Stimulated activated CD8-positive, alpha-beta memory T cell treated with anti-CD3 and anti-CD28 coated beads, Interleukin-7, amount 100 ng/mL, for 1 hour (primary cell): ENCODE measurements at places on chromosomes 12 and 14.

- DNase-seq = no peak
Observed at GRCh38 chr12:94873734-94874517, 129.6 kb downstream of the NDUFA12 start.

DNA sequence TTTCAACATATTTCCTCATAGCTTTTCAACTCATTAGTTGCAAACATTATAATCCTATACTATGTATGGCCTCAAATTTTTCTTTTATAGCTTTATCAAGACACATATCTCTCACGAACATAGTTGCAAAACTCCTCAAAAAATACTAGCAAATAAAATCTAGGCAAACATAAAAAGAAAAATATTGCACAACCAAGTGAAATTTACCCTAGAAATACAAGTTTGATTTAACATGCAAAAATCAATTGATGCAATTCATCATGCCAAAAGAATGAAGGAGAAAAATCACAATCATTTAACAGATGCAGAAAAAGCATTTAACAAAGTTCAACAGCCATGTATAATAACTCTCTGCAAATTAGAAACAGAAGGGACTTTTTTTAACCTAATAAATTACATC is 33.3 kb upstream of the KCNH5 start:
- DNase-seq = no peak

- no peak for DNase-seq
Observed at GRCh38 chr12:53728206-53728605, 954 bp upstream of the CALCOCO1 start.

- no peak for DNase-seq
Observed at GRCh38 chr14:105206873-105207272, 25.8 kb upstream of the NUDT14 start.

GRCh38 chr14:69473946-69474345 is 10.6 kb upstream of the PLEKHD1 start:
- DNase-seq = no peak

DNA sequence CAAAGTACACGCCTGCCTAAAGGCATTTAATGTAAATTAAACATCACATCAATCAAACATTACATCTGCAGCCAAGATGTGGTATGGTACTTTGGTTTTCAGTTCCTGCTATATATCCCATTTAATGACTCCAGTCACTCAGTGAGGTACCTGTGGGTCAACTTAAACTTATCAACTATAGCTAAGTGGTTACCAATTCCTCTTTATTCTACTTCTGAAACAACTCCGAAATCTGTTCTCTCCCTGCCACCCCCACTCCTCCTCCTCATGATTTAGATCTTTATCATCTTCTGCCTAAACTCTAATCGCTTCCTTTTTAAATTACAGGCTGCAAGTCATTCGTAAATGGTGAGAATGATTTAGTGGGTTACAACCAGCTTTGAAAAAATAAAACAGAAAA is 57.9 kb downstream of the BCL2L14 start:
- DNase-seq = no peak

DNA sequence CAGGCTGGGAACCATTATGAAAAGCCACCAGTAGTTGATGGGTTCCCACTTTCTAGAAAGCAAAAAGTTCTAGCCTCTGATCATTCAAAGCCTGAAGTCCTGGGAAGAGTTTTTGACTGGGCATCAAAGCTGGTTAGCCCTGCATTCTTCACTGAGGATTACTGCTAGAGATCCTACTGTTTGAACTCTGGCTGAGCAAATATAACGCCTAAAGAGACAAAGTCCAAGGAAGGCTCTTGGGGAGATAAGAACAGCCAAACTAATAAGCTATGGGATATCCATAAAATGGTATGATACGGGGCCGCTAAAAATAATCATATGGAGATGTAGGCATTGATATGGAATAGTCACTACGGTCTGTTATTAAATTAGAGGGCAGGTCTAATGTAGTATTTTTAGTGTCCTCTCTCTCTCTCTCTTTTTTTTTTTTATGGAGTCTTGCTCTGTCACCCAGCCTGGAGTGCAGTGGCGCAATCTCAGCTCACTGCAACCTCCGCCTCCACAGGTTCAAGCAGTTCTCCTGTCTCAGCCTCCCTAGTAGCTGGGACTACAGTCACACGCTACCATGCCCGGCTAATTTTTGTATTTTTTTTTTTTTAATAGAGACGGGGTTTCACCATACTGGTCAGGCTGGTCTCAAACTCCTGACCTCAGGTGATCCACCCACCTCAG is 35.5 kb downstream of the PLXNC1 start:
- no peak for DNase-seq

DNA sequence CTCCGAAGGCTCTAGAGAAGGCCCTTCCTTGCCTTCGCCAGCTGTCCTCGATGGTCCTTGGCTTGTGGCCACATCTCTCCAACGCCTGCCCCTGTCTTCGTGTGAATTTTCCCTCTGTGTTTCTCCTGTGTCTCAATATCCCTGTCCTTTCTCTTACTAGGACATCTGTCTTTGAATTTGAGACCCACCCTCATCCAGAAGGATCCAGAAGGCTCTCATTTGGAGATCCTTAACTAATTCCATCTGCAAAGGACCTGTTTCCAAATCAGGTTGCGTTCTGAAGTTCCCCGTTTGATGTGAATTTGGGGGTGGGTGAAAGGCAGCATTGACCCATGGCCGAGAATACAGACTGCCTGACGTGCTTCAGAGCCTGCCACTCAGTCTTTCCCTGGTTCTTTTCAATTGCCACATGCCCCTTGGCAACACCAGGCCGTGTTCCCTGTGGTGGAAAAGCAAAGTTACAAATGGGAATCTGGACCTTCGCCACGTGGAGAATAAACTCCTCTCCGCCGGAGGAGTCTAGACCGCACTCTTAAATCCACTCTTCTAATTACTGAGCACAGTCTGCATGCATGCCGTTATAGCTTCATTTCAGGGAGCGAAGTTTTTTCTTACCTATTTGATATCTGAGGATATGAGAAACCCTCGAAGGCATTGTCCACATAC is 158.8 kb downstream of the TMEM132C start:
- no peak for DNase-seq

DNA sequence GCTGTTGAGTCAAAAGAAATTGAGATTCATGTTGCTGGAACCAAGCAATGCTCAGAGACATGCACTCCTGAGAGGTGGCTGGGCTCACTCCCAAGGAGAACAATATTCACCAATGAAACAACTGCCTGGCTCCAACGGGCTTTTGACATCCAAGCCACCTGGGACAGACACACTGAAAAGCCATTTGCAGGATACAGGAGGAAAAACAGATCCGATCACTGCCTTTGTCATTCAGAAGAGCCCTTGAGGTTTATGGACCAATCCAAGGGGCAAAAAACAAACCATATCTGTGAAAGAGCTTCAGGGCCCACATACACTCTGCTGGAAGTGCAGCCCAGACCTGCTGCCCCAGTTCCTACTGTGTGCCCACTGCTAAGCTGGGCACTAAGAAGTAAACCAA is 277.5 kb downstream of the NUAK1 start:
- DNase-seq = no peak

- DNase-seq = no peak
Observed at GRCh38 chr12:3725388-3726115, 27.4 kb downstream of the CRACR2A start.

DNA sequence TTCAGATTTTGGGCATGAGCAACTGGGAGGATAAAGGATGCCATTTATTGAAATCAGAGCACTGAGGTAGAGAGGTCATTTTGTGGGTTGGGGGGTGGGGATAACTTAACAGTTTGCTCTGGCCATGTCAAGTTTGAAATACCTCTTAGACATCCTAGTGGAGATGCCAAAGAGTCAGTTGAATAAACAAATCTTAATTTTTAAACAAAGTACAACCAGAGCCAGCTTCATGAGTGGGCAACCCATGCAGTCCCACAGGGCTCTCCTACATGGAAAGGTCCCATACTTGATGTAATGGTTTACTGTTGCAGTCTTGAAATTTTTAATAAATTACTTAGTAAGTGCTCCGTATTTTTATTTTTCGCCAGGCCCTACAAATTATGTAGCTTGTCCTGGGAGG is 81.2 kb downstream of the ANO4 start:
- DNase-seq = no peak

DNA sequence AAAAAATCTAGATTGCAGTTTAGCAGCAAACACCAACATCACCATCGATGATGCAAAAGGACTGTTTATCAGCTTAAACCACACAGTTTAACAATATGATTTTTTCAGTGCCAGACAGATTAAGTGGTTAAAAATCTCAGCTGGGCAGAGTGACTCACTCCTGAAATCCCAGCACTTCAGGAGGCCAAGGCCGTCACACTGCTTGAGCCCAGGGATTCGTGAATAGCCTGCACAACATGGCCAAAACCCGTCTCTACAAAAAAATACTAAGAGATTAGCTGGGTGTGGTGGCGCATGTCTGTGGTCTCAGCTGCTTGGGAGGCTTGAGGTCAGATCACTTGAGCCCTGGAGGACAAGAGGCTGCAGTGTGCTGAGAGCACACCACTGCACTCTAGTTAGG is 8.9 kb downstream of the RSRC2 start:
- DNase-seq = no peak

GRCh38 chr12:102406033-102406584 is 74.3 kb downstream of the IGF1 start:
- no peak for DNase-seq

DNA sequence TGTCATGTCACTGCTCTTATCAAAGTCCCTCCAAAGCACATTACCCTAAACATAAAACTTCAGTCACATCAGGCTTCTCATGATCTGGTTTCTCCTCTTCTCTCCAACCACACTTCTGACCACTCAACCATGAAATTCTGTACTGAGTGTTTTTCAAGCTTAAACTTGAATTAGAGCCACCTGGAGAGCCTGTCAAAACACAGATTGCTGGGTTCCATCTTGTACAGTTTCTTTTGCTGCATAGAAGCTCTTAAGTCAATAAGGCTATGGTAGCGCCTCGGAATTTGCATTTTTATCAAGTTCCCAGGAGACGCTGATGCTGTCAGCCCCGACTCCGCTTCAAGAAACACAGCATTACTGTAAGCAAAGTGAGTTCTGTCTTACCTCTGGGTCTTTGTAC is 16.4 kb upstream of the SRRM4 start:
- no peak for DNase-seq

DNA sequence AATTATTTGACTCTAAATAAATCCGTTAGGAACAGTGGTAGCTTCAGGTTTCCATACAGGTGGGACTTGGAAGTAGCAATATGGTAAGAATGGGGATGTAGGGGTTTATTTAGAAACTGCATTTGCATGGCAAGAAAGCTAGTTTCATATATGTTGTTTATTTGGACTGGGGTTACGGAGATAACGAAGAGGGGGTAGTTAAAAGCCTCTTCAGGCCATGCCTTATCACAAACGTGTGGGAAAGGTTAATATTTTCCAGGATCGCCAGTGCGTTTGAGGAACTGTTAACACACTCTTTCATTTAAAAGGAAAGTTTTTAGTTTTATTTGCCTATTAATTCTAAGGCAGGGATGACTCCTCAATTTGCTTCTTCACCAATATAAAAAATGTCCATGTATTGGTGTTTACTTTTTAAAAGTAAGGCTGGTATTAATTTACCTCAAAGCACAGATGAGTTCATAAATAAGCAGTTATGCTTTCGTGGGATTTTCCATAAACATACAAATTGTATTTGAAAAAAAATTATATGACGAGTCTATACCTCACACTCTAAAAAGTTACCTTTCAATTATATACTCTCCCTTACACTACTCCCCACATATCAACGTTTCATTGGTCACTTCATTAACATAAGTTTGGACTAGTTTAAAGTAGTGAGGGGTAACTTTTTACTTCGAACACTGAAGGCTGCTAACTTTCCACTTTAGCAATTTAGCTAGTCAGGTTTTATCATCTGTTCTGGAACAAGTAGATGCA is 814 bp downstream of the RAB2B start:
- no peak for DNase-seq

DNA sequence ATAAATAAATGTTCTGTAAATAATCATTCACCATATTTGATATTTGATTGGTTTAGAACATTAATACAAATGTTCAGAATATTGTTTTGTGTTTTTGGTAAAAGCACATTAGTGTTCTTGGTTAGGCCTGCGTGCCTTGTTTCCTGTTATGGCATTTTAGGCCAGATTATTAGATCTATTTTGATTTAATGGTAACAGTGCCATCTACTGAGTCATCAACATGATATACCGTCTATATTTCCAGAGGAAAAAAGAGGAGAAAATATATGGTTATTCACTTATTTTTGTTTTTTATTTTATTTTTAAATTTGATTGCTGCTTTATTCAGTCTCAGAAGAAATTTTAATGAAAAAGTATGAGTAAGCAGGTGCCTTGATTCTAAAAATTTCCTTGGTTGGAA is 60.3 kb downstream of the GPHN start:
- DNase-seq = no peak

DNA sequence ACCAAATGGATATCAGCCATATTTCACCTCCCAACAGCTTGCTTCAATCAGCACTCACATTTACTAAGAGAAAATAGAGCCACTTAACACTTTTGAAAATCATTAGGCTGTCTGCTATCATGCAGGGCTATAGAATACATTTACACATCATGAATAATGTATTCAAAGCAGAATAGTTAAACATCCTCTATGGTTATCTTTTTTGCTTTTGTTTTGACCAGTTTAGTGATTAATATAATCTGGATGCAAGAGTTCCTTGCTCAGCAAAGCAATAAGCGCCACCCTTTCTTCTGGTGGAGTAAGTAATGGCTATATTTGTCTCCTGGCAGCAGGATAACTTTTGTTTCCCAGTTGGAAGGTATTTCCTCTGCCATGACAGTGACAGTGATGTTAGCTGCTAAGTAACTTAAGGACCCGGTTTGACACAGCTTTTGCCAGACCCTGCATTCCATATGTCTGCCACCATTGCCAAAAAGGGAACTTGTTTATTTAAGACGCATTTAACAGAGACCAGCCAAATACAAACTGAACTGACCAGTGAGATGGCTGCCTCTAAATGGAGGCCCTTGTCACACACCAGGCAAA is 70.3 kb upstream of the NR2C1 start:
- DNase-seq = no peak

DNA sequence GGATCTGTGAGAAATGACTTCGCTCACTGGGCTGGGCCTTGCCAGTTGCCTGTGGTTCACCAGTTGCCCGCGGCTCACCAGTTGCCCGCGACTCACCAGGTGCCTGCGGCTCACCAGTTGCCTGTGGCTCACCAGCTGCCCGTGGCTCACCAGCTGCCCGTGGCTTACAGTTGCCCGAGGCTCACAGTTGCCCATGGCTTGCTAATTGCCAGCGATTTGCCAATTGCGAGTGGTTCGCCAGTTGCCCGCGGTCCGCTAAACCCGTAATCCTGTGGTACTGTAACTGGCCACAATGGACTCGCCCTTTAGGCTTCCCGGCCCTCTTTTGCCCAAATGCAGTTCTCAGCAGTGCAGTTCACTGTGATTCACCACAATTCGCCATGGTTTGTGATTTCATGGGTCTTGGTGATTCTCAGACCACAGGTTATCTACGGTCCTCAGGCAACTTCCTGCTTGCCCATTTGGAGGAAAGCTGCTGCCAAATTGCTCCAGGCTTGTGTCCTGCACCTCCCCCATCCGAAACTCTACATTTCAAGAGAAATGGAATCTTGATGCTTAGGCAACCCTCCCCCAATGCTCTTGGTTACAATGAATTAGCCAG is 15.0 kb upstream of the MEG3 start:
- DNase-seq = no peak

- no peak for DNase-seq
Observed at GRCh38 chr14:103221781-103222358, 98.6 kb downstream of the TNFAIP2 start.
